ENCODE measurements at places on chromosomes 5 and 9. TPM values are rescaled to one million over a fixed set of nuclear protein-coding genes. Genes with fewer than 3 reads are reported as not detected.

DNA sequence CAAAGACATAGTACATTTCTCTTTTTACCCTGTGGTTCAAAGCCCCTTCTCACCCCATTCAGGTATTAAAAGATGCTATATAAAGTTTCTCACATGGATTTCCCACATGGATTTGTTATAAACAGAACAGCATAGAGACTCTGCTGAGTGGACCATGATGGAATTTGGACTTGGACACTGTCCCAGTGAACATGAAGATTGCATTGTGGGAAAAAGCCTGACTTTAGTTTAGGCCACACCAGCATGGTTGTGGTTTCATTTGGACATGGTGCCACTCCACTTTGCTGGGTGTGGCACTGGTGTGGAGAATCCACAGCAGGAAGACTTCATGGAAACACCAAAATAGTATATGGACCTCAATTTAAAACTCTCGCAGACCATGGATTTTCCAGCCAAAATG is 124.6 kb downstream of the ARHGAP26 start:
- no peak for DNase-seq

DNA sequence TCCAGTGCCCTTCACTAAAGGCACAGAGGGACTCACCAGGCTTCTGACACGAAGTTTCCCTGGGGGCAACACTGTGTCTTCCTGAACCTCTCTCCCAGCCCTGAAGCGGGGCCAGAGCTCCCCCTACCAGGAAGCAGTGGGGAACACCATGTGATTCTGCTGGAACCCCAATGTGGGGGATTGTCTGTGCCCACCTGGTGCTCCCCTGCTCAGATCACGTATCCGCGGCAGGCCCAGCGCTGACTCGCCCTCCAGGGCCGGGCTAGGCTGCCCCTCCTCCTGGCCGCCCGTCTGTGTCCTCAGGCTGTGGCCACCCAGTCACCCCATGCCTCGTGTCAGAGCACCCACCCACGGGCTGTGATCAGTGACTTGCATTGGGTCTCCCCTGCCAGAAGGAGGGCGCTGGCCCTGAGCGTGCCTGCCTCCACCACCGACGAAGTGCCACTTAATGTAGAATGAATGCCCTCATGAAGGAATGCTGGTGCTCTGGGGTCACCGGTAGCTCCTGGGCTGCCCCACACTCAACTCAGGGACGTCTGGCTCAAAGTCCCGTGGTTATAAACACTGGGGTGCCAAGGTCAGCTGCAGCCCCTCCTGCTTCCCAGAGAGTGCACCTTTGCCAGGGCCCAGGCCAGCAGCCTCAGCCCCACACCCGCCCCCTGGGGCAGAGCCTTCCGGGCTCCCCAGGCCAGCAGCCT is 22.1 kb downstream of the SARDH start:
- DNase-seq: no peak

GRCh38 chr9:117528225-117528624 is 113.4 kb upstream of the ASTN2 start:
- DNase-seq: no peak

CKMT2 gene
- 24.4 TPM for total RNA-seq

DNA sequence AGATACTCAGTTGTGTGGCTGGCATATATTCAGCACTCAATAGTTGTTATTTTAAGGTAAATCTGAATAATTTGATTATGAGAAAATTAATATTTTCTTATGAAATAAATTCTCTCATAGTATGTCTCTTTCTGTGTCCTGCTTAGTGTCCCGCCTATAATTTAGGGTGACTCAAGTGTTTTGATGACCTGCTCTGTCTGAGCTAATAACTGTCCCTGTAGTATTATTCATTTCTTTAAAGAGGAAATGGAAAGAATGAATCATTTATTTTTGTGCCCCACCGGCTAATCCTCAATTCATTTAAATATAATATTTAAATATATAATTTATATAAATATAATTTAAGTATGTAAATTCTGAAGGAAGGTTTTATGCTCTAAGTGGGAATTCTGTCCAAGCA is 4.1 kb downstream of the SLC1A1 start:
- no peak for DNase-seq

SH3TC2 gene
- 1.9 TPM for total RNA-seq

DNA sequence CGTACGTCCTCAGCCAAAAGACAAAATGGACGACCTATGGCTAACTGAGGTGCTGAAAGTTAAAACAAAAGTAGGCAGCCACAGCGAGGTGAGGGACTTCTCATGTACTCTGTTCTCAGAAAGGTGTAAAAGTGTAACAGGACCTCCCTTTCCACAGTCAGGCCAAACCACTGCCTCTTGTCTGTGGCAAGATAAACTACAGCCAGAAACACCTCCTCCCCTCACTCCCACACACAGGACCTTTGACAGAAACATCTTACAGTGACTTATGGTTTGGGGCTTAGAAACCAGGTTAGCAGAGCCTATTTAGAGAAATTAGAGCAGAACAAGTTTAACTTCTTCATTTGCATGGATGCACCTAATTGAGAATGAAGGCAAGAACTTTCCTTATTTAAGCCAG is 499.1 kb upstream of the GRIN3A start:
- DNase-seq: no peak

RNF20 gene
- total RNA-seq: 31.5 TPM

DMRT1 gene
- total RNA-seq: not detected

PITX1 gene
- total RNA-seq: 0.44 TPM

ELAVL2 gene
- total RNA-seq: not detected

ZNF354B gene
- 31.2 TPM for total RNA-seq

GRCh38 chr5:99058466-99058865 is 129.7 kb upstream of the CHD1 start:
- DNase-seq: no peak

HRCT1 gene
- 0.81 TPM for total RNA-seq

GRCh38 chr5:22465177-22465576 is 388.0 kb downstream of the CDH12 start:
- DNase-seq: no peak

GRCh38 chr5:80275347-80275746 is 19.5 kb upstream of the SERINC5 start:
- no peak for DNase-seq

DNA sequence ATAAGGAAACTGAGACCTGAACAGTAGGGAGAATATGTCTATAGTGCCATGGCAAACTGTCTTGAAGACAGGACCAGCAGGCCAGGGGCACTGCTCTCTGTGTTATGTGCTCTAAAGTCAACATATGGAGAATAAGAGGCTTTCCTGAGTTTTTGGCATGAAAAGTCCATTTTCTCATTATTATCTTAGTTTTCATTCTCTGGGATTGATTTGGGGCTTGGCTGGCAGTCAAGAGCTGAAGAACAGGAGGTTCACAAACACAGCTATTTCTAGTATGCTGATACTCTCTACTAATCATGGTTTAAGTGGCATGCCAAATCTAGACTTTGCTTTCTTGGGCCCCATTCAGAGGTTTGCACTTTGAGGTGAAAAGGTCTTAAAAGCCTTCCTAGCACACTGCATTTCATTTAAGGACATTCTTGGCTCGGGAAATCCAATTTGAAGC is 404.4 kb downstream of the ZNF608 start:
- DNase-seq: peak; percentile 77

- no peak for DNase-seq
These were observed 459.0 kb upstream of the KLF4 start for GRCh38 chr9:107948601-107949000.

GLE1 gene
- total RNA-seq: 24.1 TPM

GRCh38 chr5:147831465-147831864 is at the start of gene SPINK1:
TSS of gene SPINK1 (minus strand) at chr5:147831671. CDS start at chr5:147831577, 94 bp downstream.
- no peak for DNase-seq

GRCh38 chr9:33426843-33427293 is 20.5 kb downstream of the AQP3 start:
- no peak for DNase-seq

HTR1A gene
- total RNA-seq: not detected

TMC1 gene
- total RNA-seq: not detected

- no peak for DNase-seq
These were observed 47.1 kb upstream of the PCA3 start for GRCh38 chr9:76717176-76717575.

PCDHGB7 gene
- 9.5 TPM for total RNA-seq

- DNase-seq: no peak
These were observed 51.2 kb upstream of the ARRDC3 start for GRCh38 chr5:91434348-91434747.

DNA sequence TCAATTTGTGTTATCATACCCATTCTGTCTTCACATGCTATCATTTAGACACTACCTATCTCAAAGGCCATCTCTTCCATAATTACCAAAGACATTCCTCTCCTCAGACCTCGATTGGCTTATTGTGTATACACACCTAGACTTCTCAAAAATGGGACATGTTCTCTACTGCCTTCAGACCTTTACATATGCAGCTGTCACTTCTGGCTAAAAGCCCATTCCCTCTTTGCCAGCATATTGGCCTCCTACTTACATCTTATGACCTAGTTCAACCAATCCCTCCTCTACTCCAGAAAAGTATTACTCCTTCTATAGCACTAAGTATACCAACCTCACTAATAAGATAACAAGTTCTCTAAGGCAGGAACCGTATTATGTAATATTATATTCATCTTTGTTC is 84.4 kb downstream of the RAPGEF6 start:
- DNase-seq: no peak

DNA sequence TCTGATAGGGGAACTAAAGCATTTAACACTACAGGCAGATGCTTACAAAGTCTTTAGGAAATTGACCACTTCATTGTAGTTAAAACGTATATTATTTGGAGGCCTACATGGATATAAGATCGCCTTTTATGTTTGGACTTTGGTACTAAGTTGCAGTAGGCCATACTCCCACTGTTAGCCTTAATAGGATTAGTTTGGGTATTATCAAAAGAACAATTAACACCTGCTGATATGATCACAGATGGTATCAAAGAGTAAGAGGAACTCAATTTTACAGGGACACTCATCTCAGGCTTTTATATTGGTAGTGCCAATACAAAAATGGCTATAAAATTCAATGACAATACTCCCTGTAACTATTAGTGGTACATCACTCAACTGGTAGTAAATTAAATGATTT is 1183.0 kb downstream of the MAT2B start:
- DNase-seq: no peak

DNA sequence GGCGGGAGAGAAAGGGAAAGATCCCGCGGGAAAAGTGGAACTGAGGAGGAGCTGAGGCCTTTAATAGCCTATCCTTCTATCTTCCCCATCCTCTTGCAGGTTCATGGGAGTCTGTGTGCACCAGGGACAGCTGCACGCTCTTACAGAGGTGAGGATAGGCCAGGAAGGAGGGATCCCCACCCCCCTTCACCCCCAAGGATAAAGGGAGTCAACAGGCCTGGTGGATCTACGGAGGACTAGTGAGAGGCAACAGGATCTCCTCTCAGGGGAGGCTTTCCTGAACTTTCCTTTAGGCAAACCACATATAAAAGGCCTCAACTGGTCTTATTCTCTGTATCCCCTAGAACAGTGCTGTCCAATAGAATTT is 1.1 kb downstream of the TESK1 start:
- no peak for DNase-seq
